Stimulated activated CD8-positive, alpha-beta memory T cell treated with anti-CD3 and anti-CD28 coated beads, Interleukin-2, amount 100 ng/mL, for 48 hours (primary cell): ENCODE measurements at places on chromosomes 7 and 10.

GRCh38 chr7:15783987-15784693 is 97.7 kb upstream of the MEOX2 start:
- DNase-seq, result no peak

GRCh38 chr10:3542185-3542611 is 242.8 kb downstream of the KLF6 start:
- DNase-seq, result no peak

DNA sequence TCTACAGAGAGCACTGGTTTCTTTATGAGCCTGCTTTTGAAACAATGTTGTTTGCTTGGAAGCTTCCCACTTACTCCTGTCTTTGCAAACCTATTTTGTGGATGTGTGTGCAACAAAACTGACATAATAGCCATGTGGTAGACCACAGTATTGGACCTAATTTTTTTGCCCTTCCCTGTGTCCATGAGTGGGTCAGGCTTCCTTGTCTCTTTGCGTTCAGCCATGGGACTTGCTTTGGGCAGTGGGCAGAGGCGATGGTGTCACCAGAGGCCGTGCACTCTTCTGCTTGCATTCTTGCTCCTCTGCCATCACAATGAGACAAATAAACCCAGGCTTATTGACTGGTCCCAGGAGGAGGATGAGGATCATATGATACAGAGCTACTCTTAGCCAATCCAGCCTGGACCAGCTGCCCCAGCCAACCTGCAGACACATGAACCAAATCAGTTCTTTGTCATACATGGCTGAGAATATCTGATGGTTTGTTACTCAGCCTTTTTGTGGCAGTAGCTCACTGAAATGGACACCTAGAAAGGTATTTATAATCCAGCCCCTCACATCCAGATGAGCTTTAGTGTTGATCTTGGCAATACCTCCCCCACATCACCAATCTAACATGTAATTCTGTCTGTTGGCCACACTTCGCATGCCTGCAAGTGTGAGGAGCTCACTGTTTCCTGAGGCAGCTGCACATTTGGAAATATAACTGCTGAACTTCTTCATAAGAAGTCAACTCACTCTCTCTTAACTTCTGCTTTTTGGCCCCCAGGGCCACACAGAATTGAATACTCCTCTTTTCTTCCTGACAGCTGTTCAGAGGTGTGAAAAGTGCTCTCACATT is 427.8 kb upstream of the ZMIZ1 start:
- no peak for DNase-seq

GRCh38 chr10:43263551-43264343 is 3.1 kb downstream of the RASGEF1A start:
- DNase-seq, result no peak

GRCh38 chr7:131544449-131545301 is 11.8 kb downstream of the PODXL start:
- no peak for DNase-seq

DNA sequence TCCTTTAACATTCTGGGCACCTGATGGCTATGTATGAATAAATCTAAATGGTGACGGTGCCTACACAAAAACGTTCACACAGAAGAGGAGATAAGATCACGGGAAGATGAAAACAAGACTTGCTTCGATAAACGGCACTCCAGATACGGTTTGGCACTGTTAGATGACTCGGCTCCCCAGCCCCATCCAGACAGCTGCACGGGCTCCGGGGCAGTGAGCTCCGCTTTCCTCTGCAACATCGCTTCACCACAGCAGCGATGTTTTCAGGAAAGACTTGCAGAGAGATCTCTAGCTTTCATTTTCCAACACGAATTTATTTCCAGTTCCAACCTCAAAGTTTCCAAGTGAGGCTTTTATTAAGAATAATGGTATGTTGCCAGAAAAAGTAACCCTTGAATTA is 132.1 kb downstream of the KLF6 start:
- DNase-seq, result peak; percentile 23

DNA sequence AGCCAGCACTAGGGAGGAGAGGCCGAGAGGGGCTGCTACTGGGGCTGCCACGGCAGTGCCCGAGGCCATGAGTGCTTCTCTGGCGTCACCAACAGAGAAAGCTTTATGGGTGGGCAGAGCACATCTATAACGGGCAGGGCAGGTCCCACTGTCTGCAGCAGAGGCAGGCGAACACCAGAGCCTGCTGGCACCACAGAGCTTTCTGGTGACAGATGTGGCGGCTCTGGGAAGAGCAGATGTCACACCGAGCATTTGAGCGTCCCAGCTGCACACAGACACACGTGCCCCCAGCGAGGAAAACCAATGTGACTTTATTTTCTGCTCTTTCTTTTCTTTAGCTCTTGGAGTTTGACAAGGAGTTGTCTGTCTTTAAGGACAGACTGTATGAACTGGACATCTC is 20.5 kb downstream of the NKX6-2 start:
- no peak for DNase-seq

- no peak for DNase-seq
These were observed 9.2 kb downstream of the CLRN3 start for GRCh38 chr10:127883516-127883915.

- DNase-seq, result no peak
These were observed 11.9 kb upstream of the CALU start for GRCh38 chr7:128727239-128727638.

DNA sequence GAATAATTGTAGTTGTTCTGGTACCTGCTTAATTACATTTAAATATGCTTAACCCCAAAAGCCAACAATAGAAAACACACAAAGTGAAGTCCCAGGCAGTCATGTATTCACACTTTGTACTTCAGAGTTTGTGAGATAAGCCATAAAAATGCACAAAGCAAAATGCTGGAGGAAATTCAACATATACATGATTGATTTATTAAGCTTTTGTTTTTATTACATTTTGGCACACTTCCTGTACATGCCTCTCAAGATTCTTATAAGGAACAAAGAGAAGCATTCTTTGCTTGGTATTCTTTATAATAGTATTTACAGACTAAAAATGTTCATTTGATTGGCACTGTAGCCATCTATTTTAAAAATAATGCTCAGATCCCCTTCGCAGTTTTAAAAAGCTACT is 107.7 kb upstream of the ANK3 start:
- DNase-seq, result no peak

- DNase-seq, result no peak
These were observed 313.6 kb upstream of the ZMIZ1 start for GRCh38 chr10:78755063-78755701.

DNA sequence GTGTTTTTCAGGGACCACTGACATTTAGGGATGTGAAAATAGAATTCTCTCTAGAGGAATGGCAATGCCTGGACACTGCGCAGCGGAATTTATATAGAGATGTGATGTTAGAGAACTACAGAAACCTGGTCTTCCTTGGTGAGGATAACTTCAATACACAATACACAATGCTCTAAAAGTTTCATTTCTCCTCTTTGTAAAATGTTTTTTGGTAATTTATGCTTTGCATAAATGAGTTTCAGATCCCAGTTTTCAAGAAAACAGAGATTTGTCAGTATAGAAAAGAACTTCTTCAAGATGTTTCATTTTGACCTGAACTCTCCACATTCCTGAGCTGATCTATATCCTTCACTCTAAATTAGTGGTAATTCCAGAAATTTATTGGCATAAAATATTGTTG is 14.2 kb downstream of the ZNF92 start:
- DNase-seq, result no peak

- DNase-seq, result no peak
These were observed 248.8 kb upstream of the PTN start for GRCh38 chr7:137592232-137592896.

DNA sequence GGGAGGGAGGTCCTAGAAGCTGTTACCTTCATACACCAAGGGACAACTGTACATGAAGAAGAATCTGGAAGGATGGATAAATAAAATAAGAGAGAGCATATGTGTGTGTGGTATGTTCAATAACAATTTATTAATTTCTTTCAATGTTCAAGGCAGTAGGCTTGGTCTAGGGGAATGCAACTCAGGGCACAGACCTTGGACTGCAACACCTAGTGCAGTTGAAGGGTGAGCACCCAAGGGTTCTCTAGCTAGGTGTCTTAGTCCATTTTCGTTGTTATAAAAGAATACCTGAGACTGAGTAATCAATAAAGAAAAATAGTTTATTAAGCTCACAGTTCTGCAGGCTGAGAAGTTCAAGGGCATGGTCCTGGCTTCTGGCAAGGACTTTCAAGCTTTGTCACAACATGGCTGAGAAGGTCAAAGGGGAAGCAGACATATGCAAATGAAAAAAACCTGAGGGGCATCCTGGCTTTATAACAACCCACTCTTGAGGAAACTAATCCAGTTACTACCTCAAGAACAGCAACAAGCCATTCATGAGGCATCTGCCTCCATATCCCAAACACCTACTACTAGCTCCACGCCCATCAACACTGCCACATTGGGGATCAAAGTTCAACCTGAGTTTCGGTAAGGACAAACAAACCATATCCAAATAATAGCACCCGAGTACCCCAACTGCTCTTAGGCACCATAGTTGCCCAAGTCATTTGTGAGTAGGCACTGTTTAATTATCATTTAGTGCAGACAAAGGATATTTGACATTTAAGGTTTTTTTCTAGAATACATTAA is 15.7 kb upstream of the SGCE start:
- DNase-seq, result no peak

GRCh38 chr10:123109466-123109865 is 26.3 kb upstream of the HMX3 start:
- DNase-seq, result no peak

- no peak for DNase-seq
These were observed 21.4 kb downstream of the DNAJB6 start for GRCh38 chr7:157358041-157358752.

- DNase-seq, result no peak
These were observed 774.7 kb downstream of the PCDH15 start for GRCh38 chr10:54026340-54026739.

GRCh38 chr7:47294556-47295222 is 287.2 kb downstream of the TNS3 start:
- DNase-seq, result no peak

DNA sequence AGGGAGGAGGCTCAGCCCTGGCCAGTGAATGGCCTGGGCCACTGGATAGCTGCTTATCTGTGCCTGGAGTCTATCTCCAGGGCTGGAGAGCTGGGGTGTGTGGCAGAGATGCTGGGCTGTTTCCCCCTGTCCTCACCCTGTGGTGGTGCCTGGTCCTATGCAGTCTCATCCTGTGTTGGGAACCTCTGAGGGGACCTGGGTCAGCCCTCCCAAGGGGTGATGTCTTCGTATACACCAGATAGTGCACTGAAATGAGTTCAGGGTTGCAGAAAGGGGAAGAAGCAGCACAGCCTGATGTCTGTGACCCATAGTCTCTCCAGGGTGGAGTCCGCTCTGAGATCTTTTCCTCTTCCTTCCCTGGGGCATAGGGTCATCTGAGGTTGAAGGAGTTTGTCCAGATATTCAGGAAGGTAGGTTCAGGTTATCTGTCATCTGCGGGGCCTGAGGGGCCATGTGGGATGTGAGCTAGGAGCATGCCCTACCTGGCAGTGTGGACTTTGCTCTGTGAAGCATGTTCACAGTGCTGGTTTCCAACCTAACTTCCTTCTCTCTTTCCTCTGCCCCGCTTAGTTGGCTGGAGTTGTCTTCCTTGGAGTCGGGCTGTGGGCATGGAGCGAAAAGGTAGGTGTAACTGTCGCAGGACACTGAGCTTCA is 33.4 kb upstream of the SH2D4B start:
- DNase-seq, result no peak

DNA sequence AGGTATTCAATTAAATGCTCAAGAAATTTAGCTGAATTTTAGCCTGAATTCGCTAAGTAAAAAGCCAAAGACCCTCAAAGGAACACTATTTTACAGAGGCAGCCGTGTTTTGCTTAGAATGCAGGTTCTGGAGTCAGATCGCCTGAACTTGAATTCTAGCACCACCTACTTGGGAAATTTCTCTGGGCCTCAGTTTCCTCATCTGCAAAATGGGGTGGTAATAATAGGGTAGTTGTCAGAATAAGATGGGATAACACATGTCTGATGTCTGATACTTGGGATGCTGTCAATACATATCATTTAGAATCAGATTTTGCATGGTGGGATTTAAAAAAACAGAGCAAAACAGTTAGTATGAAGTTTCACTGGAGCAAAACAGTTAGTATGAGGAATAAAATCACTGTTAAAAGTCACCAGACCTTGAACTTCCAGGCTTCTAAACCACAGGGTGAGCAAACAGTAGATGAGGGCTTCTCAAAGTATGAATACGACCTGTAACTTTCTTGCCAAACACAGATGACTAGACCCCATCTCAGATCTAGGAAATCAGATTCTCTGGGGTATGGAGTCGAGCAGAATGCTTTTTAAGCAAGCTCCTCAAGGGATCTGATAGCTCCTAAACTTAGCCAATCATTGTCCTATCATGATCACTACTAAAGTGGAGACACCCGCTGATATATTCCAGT is 75.4 kb downstream of the ATXN7L1 start:
- no peak for DNase-seq

GRCh38 chr10:95872158-95872711 is 35.5 kb upstream of the CC2D2B start:
- no peak for DNase-seq

GRCh38 chr10:49734676-49735075 is 27.4 kb downstream of the OGDHL start:
- no peak for DNase-seq

GRCh38 chr10:87781545-87781944 is 36.5 kb downstream of the ATAD1 start:
- no peak for DNase-seq

DNA sequence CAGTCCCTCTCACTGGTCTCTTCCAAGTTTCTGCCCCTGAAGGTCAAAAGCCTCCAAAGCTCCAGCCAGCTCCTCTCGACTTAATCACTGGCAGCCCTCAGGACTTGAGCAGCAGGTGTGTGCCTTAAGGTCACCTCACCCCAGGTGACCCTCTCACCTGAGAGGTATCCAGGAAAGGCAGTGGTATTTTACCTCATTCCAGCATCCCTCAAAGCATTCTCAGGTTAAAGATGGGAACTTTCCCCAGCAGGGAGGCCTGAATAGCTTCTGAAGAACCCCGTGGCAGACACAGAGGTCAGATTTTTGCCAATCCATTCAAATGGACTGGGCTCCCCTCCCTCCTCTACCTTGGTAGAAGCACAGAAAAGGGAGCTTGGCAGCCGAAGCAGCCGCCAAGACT is 148.2 kb downstream of the GFRA1 start:
- no peak for DNase-seq

- DNase-seq, result no peak
These were observed 21.3 kb downstream of the CDK14 start for GRCh38 chr7:90617442-90617841.

DNA sequence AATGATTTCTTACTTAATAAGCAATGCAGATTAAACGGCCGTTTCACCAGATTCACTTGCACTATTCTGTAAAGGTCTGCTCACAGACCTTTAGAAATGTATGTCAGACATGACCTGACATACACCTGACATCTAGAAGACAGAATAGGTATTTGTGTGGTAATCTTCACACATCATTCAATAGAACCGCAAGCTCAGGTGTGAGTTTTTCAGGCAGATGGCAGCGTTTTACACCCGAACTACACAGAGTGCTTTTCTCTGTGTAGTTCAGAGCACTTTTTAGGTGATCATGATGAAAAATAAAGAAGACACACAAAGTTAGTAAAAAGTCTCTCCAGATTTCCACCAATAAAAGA is 63.2 kb downstream of the PRKCQ start:
- no peak for DNase-seq

DNA sequence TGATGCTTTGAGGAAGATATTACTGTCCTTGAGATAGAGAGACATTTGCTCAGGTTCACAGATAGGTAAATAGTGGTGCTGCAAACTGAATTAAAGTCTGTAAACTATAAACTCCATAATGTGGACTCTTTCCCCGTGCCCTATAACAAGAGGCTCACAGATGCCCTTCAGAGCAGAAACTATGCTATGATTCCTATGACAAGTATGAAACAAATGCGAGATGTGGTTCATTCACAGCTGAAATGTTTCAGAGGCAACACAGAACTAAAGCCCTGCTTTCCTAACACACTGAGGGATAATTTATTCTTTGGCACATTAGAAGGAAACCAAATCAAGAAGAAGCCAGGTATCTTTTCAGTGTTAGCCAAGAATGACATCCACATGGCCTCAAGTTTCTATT is 13.4 kb downstream of the CHUK start:
- no peak for DNase-seq
